ENCODE measurements at places on chromosomes 1 and 21. TPM values are rescaled to one million over a fixed set of nuclear protein-coding genes. Genes with fewer than 3 reads are reported as not detected.

DNA sequence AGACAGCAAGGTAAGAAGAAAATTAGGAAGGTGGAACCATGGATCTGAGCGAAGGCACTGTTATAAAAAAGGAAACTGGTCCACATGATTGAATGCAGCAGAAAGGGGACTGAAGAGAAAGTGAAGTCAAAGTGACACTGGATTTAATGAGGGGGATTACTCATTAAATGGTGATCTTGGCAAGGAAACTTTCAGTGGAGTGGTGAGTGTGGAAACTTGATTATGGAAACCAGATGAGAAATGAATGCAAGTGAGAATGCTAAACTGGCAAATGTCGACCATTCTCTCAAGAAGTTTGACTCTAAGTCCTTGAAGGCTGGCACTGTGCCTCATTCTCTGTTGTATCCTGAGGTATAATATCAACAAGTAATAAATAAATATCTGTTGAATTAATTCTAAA lies 23.3 kb downstream of the COLGALT2 start:
- no peak for DNase-seq

GRCh38 chr1:184745929-184746638 lies 8.6 kb downstream of the EDEM3 start:
- DNase-seq = no peak

DNA sequence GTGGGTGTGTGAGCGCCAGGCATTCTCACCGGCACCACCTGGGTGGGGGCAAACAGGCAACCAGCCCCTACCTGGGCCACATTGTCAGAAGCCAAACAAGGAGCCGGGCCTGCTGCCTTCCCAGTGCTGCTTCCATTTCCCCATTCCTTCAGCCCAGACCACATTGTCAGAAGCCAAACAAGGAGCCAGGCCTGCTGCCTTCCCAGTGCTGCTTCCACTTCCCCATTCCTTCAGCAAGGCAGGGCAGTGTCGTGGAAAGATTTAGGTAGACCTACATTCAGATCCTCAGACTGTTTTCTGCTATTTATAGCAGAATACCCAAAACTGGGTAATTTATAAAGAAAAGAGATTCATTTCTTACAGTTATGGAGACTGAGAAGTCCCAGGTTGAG lies 47.0 kb upstream of the EFHD2 start:
- DNase-seq = no peak

DNA sequence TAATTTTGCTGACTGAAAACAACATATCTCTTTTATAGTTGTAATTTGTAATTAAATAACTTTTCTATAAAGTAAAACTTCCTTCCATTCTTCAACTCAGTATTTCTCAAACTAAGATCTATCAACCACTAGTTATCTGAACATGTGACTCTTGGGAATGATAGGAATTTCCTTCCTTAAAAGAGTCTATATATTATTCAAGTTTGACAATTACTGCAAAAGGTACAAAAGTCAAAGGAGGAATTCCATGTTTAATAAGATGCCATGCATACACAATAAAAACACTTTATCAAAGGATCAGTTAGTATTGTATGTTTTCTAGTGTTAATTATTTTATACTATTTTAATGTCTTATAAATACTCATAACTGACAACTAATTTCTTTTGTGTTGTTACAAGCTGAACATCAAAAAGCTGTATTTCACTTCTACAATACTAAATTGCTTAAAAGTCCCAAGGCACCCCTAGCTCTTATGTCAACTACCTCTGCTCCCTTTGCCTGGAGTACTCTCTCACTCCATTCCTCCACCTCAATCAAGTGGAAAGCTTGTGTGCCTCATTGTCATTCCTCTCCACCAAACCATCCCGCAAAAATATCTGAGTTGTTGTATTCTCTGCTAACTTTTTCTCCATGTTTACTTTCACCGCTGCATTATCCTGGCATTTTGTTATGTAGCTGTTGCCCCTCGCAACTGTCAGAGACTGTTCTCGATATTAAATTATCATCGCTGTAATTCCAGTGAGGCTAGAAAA lies 67.9 kb downstream of the SLC44A5 start:
- no peak for DNase-seq

- peak; percentile 44 for DNase-seq
Observed at GRCh38 chr1:182389619-182390047, 2.0 kb downstream of the GLUL start.

DNA sequence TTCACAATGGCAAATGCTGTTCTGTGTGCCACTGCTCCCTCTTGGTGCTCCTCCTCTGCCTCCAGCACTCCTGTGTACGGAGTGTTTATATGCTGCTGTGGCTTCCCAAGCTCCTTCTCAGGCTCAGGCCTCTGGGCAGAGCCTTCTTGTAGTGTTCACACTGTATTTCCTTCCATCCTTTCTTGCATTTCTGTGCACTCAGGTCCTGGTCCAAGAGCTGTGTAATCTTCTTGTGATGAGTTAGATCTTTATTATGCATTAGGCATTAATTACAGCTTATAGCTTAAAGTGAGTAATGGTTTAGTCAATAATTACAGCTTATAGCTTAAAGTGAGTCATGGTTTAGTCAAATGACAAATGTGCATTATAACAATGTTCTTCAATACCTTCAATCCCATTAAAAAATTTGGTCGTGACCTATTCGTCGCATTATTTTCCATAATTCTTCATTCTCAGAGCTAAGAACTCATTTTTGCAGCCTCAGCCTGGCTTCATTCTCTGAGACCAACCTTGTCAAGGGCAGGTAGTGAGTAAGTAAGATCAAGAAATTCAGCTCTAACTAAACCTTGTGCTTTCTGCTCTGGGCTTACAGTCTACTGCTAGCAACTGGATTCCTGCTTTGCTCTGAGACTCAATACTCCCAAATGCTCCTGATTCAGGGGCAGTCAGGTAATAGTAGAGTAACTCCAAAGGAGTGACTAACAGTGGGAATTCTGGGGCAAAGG lies 154.5 kb upstream of the SPAG17 start:
- no peak for DNase-seq

DNA sequence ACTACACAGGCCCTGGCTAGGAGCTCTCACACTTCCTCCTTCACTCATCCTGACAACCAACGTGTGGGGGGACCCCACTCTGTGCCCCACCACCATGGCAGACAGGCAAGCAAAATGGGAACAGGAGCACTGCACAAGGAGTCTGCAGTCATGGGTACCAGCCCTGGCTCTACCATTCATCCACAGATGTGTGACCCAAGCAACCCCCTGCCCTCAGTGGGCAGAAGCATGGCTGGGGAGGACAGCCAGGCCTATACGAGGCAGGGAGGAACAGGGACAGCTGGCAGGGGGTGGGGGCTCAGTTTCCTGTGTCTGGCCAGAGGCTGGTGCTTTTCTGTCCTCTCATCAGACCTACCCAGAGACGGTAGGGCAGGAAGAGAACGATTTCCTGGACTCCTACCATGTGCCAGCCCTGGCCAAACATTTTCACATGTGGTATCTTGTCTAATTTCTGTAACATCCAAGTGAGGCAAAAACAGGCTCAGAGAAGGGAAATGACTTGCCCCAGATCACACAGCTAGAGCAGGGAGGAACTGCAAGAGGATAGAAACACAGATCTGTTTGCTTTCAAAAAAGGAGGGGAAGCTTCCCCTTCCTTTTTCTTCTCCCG lies 178.0 kb downstream of the HIVEP3 start:
- no peak for DNase-seq

DNA sequence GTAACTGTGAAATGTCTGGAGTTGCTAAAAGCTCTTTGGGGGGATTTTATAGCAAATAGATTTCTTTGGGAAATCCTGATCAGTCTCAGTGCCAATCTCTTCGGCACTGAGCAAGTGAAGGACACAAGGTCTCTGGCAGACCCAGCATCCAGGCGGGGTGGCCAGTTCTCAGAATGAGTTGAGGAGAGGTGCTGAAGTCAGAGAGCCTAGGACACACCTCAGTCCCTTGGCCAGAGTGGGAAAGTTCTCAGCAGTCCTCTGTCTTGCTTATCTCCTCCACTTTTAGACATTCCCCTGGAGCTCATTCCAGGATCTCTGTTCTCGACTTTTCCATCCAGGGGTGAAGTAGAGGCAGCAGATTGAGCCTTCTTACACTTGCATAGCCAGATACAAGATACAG lies 6.7 kb downstream of the HLX start:
- DNase-seq = no peak

GRCh38 chr1:24926563-24927249 lies 3.4 kb downstream of the RUNX3 start:
- DNase-seq = no peak

- no peak for DNase-seq
Observed at GRCh38 chr1:44220755-44221154, 7.5 kb downstream of the DMAP1 start.

GRCh38 chr1:26991310-26992116 lies 2.0 kb upstream of the TRNP1 start:
- DNase-seq = peak; percentile 48

- DNase-seq = no peak
Observed at GRCh38 chr1:231534703-231535159, 6.3 kb downstream of the TSNAX start.

CFH gene
- 19.7 TPM for total RNA-seq

KRTAP6-2 gene
- total RNA-seq = not detected

FOXO6 gene
- total RNA-seq = 1.1 TPM

FYB2 gene
- 4.9 TPM for total RNA-seq

HCN3 gene
- total RNA-seq = 1.3 TPM
